ENCODE measurements at places on chromosomes 2 and 18. TPM values are rescaled to one million over a fixed set of nuclear protein-coding genes. Genes with fewer than 3 reads are reported as not detected.

The NETO1 gene
- total RNA-seq, result not detected

The IL18RAP gene
- not detected for total RNA-seq

The FLACC1 gene
- not detected for total RNA-seq

The PCARE gene
- not detected for total RNA-seq

The TDRD15 gene
- not detected for total RNA-seq

The GCG gene
- not detected for total RNA-seq

The THSD7B gene
- total RNA-seq, result not detected

The LGALSL gene
- total RNA-seq, result 11.2 TPM

The PAX8 gene
- total RNA-seq, result 1.4 TPM

The SERPINB2 gene
- total RNA-seq, result not detected

The SATB2 gene
- total RNA-seq, result 2.9 TPM

The CFC1 gene
- total RNA-seq, result not detected

The HOXD8 gene
- total RNA-seq, result 6.6 TPM

The ITPRID2 gene
- 56.8 TPM for total RNA-seq

The TUBA3D gene
- not detected for total RNA-seq

The EVA1A gene
- total RNA-seq, result 12.3 TPM

The SOCS6 gene
- 32.4 TPM for total RNA-seq

The CNTNAP5 gene
- total RNA-seq, result not detected

All from A549 treated with CpdA at 1 μM for 4 hours (cell line).